ENCODE measurements at places on chromosomes 7 and 10. TPM values are rescaled to one million over a fixed set of nuclear protein-coding genes. Genes with fewer than 3 reads are reported as not detected.

- DNase-seq: no peak
Observed at GRCh38 chr7:85104432-85105205, 82.2 kb downstream of the SEMA3D start.

GRCh38 chr10:61742812-61743211 is 80.1 kb downstream of the CABCOCO1 start:
- no peak for DNase-seq

GRCh38 chr10:93695740-93696139 is 6.7 kb downstream of the FRA10AC1 start:
- no peak for DNase-seq

PHKG1 gene
- 2.4 TPM for total RNA-seq

GTF2IRD2 gene
- 3.2 TPM for total RNA-seq
